ENCODE measurements at places on chromosomes 5 and 9.

GRCh38 chr9:134537951-134538641 is 103.5 kb upstream of the COL5A1 start:
- DNase-seq: no peak

- DNase-seq: no peak
Measured at GRCh38 chr5:90336752-90337151, 72.8 kb downstream of the CETN3 start.

- no peak for DNase-seq
Measured at GRCh38 chr5:144598451-144599068, 427.9 kb downstream of the KCTD16 start.

DNA sequence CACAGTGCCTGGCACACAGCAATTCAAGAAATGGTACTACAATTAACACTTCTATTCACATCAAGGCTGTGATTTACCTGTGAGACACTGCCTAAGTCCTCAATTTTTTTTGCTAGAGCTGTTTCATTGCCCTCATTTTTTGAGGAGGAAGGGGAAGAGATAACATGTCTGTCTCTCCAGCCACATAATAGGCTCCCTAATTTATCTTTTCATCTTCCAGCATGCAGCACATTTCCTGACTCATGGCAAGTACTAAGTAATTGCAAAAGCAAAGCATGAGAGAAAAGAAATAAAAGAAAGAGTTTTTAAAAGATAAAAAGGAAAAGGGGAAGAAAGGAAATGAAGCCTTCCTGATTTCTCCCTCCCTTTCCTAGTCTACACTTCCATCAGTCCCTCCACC is 26.9 kb upstream of the RNF38 start:
- no peak for DNase-seq

DNA sequence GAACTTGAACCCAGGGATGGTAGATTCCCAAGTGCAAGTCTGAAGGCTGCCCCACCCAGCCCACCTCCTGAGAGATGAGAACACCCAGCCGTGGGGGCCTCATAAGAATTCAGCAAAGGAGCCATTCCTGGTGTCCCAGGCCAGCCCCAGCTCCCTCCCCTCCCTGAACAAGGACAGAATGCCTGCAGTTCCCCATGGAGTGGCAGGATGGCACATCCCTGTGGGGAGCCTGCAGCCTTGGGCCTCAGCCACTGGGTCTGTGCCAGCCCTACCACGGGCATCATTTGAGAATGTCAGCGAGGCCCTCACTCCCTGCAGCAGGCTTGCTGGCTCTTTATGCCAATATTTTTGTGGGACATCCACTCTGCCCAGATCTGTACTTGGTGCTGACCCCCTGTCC is 36.2 kb upstream of the RAPGEF1 start:
- no peak for DNase-seq

Data from myocyte (in vitro differentiated cells).